ENCODE measurements at places on chromosomes 7 and 10.

DNA sequence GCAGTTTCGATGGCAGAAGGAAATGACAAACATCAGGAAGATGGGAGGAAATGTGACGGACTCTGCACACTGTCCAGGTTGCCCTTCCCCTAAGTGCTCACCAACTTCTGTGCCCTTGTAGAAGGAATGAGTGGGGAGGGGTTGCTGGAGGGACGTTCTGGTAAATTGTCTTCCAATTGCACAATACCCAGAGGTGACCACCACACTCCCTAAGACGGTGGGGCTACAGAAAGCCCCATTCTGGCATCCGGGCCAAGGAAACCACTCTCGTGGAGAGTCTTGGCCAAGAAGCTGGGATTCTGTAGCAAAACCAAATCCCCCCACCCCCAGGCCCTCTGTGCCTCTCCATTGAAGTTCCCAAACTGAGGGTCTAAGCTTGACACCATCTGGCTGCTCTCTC, 37.1 kb downstream of the ZMIZ1 start:
- no peak for DNase-seq

GRCh38 chr7:31747553-31747952, 60.5 kb downstream of the PPP1R17 start:
- DNase-seq, result no peak

DNA sequence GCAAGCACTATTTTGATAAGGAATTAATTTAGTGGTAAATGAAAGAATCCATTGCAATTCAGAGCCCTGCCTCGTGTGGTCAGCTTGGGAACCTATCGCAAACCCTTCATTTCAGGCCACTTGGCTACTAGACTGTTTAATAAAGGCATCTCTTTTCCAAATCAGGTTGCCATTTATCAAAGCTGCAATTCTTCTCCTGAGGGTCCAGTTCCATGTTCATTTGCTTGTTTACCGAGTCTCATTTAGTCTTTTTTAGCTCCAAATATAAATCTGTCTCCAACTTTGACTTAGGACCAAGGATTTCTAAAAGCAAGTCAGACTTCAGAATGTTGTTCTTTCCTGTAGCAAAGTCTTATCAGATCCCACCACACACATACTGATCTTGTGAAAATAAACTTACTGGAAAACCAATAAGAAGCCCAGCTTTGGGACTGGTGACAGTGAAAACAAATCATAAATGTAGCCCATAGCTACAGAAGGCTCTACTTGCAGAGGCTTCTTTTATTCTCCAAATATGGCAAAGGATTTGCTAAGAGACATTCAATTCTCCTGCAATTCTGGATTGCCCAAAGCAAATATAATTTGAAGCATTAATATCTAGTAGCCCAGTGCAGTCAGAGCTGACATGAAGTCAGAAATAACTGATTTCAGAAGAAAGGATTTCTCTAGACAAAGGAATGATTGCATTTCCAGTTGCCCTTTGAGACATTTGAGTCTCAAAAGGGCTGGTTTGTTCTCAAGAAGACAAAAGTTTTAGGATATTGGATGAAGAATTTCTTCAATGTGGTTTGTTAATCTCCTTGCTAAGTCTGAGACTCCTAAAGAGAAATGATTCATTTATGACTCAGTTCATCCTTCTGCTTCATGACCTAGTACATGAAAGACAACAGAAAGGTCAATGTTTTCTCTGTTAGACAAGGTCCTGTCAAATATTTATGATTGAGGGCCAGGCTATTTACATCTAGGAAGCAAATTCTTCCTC, 28.0 kb downstream of the PPP1R3C start:
- DNase-seq, result no peak

GRCh38 chr10:10589540-10590303, 427.9 kb upstream of the CELF2 start:
- DNase-seq, result no peak
